ENCODE measurements at places on chromosomes 1 and 21. TPM values are rescaled to one million over a fixed set of nuclear protein-coding genes. Genes with fewer than 3 reads are reported as not detected.

GRCh38 chr1:216894494-216894893 is 171.3 kb upstream of the ESRRG start:
- H3K4me1 ChIP-seq = no peaks in the 10 kb centered on the region
- H3K4me3 ChIP-seq = no peak overlapping the region
- DNase-seq = no peak

- DNase-seq = no peak
- no peak overlapping the region for H3K27ac ChIP-seq
- H3K4me3 ChIP-seq = no peak overlapping the region
- H3K4me1 ChIP-seq = no peaks in the 10 kb centered on the region
- no peaks in the 10 kb centered on the region for H3K27me3 ChIP-seq
Measured at GRCh38 chr1:70075761-70076160, 129.6 kb downstream of the LRRC40 start.

GPR52 gene
- total RNA-seq = 0.98 TPM

TRAF3IP3 gene
- 2.2 TPM for total RNA-seq

DNA sequence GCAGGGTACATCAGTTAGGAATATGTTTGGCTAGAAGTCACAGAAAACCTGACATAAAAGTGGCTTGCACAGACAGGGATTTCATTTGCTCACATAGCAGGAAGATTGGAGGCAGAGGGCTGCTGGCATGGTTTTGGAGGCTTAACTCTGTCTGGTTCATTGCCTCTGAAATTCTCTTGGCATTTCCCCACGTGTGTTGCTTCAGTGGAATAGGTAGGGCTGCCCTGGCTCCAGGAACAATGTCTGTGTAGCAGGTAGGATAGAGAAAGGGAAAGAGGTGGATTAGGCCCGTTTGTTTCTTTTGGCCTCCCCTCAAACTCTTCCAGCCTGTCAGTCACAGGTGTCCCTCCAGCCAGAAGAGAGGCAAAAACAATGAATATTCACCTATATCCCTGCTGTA is 20.5 kb upstream of the SIPA1L2 start:
- H3K4me3 ChIP-seq = no peak overlapping the region
- no peak for DNase-seq
- H3K27ac ChIP-seq = no peak overlapping the region
- no peaks in the 10 kb centered on the region for H3K36me3 ChIP-seq
- no peaks in the 10 kb centered on the region for H3K27me3 ChIP-seq
- H3K4me1 ChIP-seq = no peaks in the 10 kb centered on the region

- H3K4me1 ChIP-seq = no peaks in the 10 kb centered on the region
- H3K27ac ChIP-seq = no peak overlapping the region
Measured at GRCh38 chr1:64574301-64574700, 104.4 kb downstream of the CACHD1 start.

DNA sequence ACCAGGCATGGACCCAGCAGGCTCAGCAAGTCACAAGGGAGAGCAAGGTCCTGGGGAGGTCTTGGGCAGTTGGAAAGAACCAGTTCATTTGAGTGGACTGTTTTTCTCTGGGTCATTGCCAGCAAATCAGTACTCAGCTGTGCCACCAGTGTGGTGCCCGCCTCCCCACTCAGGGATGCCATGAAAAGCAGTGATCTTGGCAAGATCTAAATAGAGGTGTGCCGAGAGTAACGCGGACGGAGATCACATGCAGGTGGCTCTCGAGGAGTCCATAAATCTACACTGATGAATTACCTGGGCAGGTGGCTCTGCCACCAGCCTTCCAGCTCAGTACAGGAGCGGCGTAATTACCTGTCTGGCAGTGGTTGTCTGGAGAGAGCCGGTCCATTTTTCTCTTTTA is 642.2 kb downstream of the PTPRU start:
- no peak overlapping the region for H3K4me3 ChIP-seq
- H3K4me1 ChIP-seq = no peaks in the 10 kb centered on the region
- H3K27ac ChIP-seq = no peak overlapping the region
- no peaks in the 10 kb centered on the region for H3K36me3 ChIP-seq
- no peak for DNase-seq

ALX3 gene
- not detected for total RNA-seq

GRCh38 chr1:206873603-206874188 is 8.3 kb downstream of the IL20 start:
- DNase-seq = no peak
- H3K27ac ChIP-seq = no peak overlapping the region
- no peaks in the 10 kb centered on the region for H3K4me1 ChIP-seq
- no peak overlapping the region for H3K4me3 ChIP-seq
- no peaks in the 10 kb centered on the region for H3K27me3 ChIP-seq

DNA sequence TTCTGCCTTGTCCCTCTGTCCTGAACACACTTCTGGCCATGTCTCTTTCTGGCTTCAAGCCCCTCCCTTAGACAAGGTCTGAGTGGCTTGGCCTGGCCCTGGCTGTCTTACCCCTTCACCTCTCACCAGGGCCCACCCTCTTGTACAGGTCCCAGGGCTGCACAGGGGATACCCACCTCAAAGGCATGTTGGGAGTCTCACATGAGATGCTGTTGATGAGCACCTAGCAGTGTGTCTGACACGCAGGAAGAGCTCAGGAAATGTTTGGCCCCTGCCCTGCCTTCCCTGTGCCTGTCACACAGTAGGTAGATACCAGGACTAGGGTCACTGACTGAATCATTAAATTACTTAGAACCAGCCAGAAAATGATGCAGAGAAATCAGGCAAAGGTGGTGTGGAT is 16.6 kb downstream of the ZNF362 start:
- no peaks in the 10 kb centered on the region for H3K27me3 ChIP-seq
- no peak for DNase-seq
- H3K4me3 ChIP-seq = no peak overlapping the region
- H3K27ac ChIP-seq = no peak overlapping the region
- peaks cover 44% of the 10 kb centered on the region for H3K4me1 ChIP-seq

DNA sequence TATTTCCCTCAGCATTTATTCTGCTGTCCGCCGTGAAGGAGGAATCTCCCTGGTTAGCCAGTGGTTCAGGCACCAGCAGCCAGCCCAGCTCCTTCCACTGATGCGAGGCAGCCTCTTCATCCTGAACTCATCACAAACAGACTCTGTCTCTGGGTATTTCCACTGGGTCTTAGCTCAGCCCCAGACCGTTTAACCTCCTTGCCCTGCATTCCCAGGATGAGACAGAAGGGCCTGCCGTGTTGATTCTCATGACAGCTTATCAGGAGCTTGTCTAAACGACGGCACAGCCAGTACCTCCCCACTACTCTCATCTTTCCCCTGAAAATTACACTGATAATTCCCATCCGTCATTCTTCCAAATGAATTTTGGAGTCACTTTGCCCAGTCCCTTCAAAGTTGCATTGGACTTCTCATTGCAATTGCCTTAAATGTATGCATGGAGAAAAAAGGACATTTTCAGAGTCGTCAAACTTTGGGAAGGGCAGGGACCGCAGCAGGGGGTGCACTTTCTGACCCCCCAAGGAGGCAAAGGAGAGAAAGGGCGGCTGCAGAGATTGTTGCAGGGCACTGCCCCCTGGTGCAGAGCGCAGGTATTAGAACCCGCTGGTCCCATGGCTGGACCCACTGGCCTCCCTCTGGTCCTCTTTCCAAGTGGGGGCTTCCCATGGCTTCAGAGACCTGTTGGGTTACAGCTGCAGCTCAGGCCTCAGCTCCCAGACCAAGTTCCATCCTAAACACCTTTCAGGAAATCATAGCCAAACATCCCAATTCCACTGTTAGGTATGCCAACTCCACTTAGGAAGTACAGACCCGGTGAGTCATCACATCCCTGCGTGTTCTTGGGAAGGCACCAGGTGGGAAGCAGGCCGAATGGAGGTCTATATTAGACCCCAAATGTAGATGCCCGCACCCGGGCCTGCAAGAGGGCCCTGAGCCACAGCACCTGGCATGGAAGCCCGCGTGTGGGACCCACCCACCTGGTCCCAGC is 3.7 kb upstream of the MEGF6 start:
- H3K27ac ChIP-seq = no peak overlapping the region
- H3K4me3 ChIP-seq = no peak overlapping the region
- H3K36me3 ChIP-seq = no peaks in the 10 kb centered on the region
- no peak for DNase-seq

TDRD10 gene
- total RNA-seq = 1.8 TPM

DNA sequence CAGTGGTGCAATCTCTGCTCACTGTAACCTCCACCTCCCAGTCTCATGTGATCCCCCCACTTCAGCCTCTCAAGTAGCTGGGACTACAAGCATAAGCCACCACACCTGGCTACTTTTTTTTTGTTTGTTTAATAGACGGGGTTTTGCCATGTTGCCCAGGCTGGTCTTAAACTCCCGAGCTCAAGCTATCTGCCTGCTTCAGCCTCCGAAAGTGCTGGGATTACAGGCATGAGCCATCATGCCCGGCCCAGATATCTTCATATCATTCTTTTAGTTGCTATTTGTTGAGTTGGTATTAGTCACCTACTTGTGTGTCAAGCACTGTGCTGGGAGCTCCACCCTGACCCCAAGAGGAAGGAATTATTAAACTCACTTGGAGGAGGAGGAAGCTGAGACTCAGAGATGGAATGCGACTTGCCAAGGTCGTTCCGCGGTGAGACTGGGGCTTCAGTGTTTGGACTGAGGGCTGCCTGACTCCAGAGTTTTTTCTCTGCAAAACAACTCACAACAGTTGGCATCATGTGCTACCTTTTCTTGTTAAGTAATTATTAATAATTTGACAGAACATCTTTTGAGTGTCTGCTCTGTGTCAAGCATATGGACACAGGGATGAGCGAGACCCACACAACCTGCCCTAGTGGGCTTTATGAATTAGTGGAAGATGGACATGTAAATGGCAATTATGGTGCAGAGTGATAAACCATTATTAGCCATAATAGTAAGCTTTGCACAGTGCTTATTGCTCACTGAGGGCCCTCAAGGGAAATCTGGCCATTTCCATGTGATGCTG is 132.0 kb downstream of the FOXD2 start:
- H3K27ac ChIP-seq = no peak overlapping the region
- no peaks in the 10 kb centered on the region for H3K36me3 ChIP-seq
- no peak overlapping the region for H3K4me3 ChIP-seq

- H3K36me3 ChIP-seq = no peaks in the 10 kb centered on the region
- no peak overlapping the region for H3K4me3 ChIP-seq
- H3K4me1 ChIP-seq = no peaks in the 10 kb centered on the region
Measured at GRCh38 chr21:34320011-34320410, 43.8 kb upstream of the KCNE2 start.

DNA sequence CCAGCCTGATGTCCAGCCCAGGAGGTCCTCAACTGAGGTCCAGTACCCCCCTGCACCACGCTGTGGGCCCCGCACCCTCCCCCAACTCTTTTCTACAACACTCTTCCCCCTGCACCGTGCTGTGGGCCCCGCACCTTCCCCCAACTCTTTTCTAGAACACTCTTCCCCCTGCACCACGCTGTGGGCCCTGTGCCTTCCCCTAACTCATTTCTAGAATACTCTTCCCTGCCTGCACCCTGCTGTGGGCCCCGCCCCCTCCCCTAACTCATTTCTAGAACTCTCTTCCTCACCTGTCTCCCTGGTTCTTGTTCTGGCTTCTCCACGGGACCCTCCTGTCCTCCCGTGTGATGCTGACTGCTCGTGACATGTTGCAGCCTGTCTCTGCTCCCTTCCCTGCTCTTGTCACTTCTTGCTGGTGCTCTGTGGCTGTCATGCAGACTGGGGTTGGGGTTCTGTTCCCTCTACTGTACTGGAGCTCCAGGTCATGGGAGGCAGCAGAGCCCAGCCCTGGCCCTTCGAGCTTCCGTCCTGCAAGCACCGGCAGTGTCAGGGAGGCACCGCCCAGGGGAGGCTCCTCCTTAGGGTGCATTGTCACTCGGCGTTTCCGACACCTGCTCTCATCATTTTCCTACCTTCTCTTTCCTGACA is 160.1 kb upstream of the COL6A1 start:
- H3K27me3 ChIP-seq = no peaks in the 10 kb centered on the region
- no peaks in the 10 kb centered on the region for H3K36me3 ChIP-seq
- H3K4me1 ChIP-seq = peaks cover 7% of the 10 kb centered on the region
